ENCODE measurements at places on chromosomes 16 and 17.

GRCh38 chr16:31351246-31351941 is 3.6 kb upstream of the ITGAX start:
- DNase-seq = no peak

GRCh38 chr17:14752011-14752410 is 451.1 kb downstream of the HS3ST3B1 start:
- no peak for DNase-seq

- DNase-seq = no peak
Observed at GRCh38 chr17:45335721-45336120, 18.9 kb upstream of the MAP3K14 start.

DNA sequence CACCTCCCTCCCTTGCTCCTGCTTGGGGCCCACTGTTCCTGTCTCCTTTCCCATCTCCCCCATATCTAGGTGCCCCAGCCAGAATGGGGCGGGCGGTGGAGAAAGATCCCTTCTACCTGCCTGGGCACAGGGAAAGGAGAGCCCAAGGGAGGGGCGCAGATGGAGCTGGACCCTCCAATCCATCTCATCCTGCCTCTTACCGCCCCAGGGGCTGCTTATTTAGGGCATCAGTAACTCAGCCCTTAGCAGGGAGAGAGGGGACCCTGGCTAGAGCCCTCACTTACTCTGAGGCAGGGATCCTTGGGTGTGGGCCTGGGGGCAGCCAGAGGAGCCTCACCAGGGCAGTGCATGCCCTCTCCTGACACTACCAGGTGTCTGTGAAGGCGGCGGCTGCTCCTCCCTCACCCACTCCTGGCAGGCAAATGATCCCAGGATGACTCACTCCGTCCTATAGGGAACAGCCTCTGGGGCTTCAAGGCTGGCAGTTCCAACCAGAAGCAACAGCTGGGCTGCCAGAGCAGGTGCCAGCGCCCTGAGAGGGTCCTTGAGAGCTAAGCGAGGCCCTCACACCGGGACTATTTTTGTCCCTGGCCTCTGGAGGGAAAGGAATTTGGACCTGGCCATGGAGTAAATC is 16.3 kb upstream of the BCAR1 start:
- DNase-seq = no peak

DNA sequence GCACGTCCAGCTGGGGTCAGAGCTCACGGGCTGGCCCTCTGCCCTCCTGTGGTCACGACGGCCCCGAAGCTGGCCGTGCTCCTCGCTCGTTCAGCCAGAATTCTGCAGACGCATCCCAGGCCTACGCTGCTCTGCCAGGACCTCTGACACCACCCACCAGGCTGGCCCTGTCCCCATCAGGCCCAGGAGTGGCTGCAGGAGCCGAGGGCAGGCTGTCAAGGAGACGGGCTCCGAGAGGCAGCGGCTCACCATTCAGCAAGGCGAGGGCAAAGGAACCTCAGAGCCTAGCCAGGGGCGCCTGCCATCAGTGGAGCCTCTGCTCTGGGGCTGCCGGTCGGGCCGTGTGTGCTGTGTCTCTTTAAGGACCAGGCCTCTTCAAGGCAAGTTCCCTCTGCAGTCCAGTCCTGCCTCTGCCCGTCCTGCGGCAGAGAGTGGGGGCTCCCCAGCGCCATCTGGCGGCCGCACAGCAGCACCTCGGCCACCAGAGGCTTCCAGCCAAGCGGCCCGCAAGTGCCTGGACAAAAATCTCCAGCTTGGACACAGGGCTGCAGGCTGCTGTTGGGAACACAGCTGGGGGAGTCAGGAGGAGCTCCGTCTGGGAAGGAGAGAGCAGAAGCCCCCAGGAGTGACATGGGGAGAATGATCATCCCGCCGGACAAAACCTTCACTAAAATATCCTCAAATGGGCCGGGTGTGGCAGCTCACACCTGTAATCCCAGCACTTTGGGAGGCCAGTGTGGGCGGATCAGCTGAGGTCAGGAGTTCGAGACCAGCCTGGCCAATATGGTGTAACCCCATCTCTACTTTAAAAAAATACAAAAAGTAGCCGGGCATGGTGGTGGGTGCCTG is 7.4 kb upstream of the ABR start:
- peak; percentile 72 for DNase-seq

DNA sequence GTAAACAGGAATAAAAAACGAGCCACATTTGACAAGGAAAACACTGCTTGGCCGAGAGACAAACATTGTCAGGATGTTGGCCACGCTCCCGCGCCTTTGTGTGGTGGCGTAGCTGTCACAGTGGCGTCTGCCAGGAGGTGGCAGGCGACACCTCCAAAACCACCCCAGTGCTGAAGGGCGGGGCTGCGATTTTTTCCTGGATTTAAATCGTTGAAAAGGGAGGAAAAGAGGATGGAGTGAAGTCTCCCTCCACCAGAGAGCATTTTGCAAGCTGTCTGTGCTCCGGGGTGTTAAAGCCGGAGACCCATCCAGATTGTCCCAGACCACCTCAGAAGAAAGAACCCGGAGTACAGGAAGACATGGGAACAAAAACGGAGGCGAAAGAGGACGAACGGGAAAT is 12.7 kb downstream of the MRM3 start:
- DNase-seq = peak; percentile 38

DNA sequence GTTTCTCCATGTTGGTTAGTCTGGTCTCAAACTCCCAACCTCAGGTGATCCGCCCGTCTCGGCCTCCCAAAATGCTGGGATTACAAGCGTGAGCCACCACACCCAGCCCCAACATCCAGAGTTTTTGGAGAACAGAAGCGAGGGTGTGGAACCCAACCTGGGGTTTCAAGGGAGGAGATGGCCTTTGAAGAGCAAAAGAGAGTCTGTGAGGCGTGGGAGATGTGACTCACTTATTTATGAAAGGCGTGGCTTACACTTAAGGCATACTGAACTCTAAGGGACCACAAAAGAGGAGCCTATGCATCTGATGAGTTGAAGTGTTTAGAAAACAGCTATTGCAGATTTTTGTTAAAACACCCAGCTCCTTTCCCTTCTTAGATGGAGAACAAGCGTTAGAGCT is 18.9 kb downstream of the ARSG start:
- no peak for DNase-seq

DNA sequence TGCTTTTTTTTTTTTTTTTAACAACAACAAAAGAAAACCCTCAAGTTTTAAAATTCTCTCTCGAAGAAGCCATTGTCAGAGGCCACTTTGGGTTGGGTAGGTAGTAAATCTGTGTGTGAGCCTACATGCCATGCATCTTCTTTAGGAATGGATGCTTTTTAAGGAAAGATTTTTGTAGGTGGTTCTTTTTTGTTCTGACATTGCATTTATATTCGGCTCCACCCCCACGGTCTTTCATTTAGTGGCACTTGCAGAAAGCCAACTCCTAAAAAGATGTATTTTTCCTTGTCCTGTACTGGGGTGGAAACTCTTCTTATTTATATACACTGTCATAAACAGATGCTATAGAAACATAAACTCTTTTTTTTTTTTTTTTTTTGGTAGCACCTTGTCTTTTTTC is 35.1 kb downstream of the KCNJ2 start:
- DNase-seq = no peak

DNA sequence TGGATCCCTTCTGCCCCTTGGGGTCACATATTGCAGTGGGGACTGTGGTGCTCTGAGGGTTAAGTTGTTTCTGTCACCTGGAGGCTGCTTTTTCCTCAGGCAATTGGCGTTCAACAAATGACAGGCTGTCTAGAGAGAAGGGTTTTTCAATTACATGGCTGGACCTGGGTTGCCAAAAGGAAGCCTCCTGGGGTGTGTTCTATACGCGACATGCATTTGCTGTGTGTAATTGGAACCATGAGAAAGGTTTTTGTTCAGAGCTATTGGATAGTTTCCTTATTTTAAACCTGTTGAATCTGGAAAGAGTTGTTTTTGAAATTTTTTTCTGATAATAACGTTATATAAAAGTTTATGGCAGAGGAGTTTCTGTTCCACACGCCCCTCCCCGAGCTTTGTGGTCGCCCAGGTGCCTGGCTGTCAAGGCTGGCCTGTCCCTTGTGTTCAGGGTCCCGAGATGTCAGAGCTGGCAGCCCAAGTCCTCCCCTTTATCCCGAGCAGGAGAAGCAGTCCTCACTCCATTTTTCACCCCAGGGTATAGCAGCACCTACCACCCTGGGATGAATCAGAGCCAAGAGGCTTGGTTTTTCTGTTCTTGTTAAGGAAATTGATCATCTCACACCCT is 26.1 kb upstream of the ZNF750 start:
- no peak for DNase-seq

- no peak for DNase-seq
Observed at GRCh38 chr17:71055128-71055527, 885.8 kb downstream of the KCNJ2 start.

- no peak for DNase-seq
Observed at GRCh38 chr16:23274968-23275367, 27.1 kb upstream of the SCNN1B start.

GRCh38 chr16:87156195-87156594 is 161.0 kb downstream of the C16orf95 start:
- DNase-seq = no peak

- DNase-seq = no peak
Observed at GRCh38 chr16:50434872-50435478, 66.2 kb upstream of the BRD7 start.

- DNase-seq = peak; percentile 7
Observed at GRCh38 chr17:15213381-15214087, 51.6 kb downstream of the PMP22 start.

GRCh38 chr17:12627177-12627629 is 38.5 kb upstream of the MYOCD start:
- DNase-seq = no peak

DNA sequence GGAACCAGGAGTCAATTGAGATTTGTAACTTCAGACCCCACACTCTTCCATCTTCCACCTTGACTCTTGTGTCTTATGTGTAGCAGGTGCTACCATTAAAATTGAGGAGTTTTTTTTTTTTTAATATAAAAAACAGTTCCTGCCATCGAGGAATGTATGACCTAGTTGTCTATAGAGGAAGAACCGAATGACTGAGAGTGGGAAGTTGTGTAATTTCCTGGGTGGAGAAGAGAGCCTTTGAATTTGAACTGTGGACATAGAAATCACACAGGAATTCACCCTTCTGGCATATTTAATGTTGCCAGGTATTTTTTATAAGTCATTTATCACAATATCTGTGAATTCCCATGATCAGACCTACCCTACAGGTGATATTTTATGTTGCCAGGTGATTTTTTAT is 22.0 kb downstream of the SP2 start:
- DNase-seq = no peak

GRCh38 chr17:51699303-51699702 is 439.0 kb downstream of the UTP18 start:
- no peak for DNase-seq

- DNase-seq = no peak
Observed at GRCh38 chr17:49819138-49819537, 28.7 kb downstream of the TAC4 start.

DNA sequence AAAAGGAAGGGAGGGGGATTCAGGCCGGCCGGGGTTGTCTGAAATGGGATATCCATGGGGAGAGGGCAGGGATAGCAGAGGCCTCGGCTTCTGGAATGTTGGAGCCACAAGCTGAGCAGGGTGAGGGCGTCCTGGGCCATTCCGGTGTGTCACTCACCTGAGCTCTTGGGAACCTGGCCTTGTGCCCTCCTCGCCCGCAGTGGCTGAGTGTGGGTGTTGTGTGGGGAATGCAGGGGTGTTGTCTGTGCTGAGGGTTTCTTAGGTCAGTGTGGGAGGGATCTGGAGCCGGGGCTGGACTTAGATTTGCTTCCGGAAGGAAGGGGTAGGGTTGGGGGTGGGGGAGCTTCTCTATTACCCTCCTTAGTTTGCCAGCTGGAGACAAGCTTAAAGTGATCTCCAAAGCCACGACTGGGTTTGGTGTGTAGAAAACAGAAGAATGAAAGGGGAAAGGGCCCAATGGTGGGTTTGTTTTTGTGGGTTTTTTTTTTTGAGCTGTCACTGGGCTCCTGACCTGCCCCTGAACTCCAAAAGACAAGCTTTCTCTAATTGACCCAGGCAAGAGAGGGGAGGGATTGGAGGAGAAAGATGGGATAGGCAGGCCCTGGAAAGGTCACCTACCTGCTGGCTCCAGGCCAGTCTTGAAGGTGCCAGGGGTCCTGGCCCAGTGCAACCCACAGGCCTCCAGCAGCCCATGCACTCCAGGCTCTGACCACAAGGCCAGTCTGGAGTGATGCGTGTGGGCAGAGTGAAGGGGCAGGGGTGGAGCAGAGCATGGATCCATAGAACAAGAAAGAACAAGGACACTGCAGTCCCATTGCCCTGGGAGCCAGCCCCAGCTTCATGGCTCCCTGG is at the start of gene SULT1A2:
Gene SULT1A2, minus strand, starts transcription at position 211 of the 852 bp plus-strand sequence. CDS start 1,120 bp downstream, outside the sequence.
- DNase-seq = no peak

GRCh38 chr17:41254861-41255260 is 323 bp upstream of the KRTAP9-9 start:
- no peak for DNase-seq

DNA sequence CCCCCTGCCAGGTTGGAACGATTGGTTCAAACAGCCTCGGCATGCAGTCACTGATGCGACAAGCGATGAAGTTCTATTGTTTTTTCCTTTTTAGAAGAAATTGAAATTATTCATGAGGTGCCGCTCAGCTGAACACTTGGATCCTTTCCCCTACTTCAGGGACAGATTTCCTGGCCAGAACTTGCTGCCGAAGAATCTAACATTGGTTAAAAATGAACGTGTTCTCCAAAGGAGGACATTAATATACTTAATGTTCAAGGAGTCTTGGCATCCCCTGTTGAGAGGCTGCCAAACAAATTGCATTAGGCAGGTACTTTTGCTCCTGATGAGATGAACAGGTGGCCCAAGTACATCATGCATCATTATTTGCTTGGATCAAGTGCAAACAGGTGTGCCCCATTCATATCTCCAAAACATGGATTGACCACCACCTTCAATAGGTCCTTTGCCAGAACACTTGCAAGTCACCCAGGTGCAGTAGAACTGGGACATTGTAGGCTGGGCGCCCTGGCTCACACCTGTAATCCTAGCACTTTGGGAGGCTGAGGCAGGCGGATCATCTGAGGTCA is 437.2 kb downstream of the HAPSTR1 start:
- no peak for DNase-seq

- DNase-seq = no peak
Observed at GRCh38 chr17:72488555-72489271, 367.9 kb downstream of the SOX9 start.

GRCh38 chr17:79923974-79924638 is 84.9 kb upstream of the CBX4 start:
- peak; percentile 29 for DNase-seq

GRCh38 chr17:62014526-62014925 is 50.6 kb downstream of the MED13 start:
- DNase-seq = no peak

DNA sequence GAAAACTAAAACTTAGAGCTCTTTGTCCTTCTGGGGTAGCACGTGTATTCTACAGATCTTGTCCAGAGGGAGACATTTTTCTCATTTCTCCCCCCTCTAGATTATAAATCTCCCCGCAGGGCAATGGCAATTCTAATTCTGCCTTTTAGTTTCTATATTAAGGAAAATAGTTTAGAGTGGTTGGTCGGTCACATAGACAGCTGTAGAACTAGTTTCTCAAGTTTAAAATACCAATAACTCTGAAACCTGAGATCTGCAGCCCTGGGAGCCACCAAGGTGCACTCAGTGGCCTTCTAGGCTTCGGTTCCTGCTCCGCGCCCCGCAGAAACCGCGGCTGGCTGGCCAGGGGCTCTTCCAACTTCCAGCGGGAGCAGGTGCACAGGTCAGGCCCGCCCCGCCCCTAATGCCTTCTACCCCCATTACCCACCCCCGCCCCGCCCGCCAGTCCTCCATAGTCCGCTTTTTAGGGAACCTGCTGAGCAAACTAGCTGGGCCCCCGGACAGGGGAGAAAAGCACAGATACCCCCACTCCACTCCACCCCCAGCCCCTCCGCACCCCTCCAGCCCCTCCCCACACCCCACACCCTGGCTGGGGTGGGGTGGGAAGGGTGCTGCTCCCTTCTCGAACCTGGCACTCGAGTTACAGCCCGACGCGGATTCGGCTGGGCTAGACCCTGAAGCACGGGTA is 431 bp downstream of the SLFN11 start:
- peak; percentile 14 for DNase-seq
